ENCODE measurements at places on chromosomes 12 and 14.

- no peak for DNase-seq
Measured at GRCh38 chr12:56601503-56601902, 28.6 kb downstream of the BAZ2A start.

DNA sequence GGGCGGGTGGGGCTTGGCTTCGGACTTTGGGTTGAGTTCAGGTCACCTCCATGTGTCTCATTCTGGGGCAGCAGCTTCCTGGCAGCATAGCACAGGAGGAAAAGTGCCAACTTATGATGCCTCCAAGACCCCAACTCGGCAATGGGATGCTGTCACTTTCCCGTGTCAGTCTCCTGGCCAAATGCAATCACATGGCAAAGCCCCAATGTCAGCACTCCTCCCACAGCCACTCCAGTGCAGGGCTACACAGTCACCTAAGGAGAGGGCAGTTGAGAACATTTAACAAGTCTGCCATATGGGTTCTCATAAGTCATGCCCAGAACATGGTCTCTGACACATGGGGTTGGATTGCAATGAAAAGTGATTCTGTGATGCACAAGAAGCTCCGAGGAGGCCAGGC, 26.7 kb downstream of the ELK3 start:
- no peak for DNase-seq

- no peak for DNase-seq
Measured at GRCh38 chr12:13278249-13278787, 81.8 kb downstream of the EMP1 start.

DNA sequence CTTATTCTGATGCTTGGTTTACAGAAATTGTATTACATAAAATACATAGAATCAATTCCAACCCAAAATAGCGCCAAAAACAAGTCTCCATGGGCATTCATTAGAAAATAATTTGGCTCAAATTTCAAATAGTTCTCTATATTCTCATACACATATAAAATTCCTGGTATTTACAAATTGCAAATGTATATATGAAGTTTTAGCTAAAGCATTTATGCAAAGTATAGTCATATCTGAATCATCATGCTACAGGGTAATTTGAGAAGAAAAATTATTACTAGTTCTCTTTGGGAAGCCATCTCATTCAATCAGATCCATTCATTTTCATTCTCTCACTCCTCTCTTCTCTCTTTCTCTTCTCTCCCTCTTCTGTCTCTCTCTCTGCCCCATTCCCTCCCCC, 257.8 kb downstream of the DPF3 start:
- DNase-seq: no peak

DNA sequence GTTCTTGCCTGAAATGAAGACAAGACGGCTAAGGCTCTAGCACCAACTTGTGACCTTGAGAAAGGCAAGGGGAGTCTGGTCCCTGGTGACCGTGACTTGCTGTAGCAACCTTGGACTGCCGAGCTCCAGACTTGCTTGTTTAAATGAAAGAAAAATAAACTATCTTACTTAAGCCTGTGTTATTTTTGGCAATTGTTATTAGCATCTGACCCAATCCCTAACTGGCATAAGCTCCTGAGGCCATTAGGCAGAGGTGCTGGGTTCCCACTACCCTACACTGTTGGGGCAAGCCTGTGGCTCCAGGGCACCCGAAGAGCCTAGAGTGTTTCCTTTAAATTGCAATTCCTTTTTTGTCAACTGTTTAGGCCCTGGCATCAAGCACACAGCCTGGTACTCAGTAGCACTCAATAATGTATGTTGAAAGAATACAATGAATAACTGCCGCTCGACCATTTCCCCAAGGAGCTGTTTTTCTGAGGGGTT, 106.9 kb upstream of the HIF1A start:
- DNase-seq: no peak

DNA sequence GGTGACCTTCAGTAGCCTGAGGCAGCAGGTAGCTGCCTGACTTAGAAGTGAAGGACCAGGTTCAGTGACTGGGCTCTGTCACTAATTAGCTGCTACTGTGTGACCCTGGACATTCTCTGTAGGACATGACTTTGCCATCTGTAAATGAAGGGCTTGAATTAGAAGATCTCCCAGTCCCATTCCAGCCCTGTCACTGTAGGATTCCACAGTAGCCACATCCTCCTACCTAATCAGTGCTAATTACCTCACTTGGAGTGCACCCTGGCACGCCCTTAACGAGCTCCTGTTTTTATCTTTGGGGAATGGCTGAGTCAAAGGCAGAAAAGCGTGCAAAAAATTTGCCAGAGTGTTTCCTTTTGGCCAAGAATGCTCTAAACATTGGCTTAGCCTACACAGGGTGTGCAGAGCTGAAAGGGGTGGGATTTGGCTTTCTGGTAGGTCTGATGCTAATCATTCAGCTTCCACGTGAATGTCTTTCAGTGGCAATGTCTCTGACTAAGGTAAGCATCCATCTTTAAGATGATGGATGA, 6.8 kb downstream of the NTF3 start:
- no peak for DNase-seq

GRCh38 chr14:32003585-32003984, 73.5 kb upstream of the ARHGAP5 start:
- no peak for DNase-seq

DNA sequence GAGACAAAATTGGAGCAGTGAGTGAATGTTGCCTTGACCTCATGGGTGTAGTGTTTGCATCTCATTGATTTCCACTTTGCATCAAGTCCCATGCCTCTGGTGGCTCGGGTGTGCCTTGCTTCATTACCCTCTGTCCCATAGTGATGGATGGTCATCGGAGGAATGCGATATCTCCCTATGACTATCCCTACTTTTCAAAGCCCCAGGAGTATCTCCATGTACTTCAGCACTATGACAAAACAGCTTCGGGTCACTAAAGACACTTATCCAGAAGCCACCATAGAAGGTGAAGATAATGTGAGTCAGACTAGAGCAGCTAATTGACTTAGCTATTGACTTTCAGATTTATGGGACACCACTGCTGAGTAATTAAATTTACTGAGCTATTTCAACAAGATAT, 355.1 kb upstream of the CCDC196 start:
- no peak for DNase-seq

DNA sequence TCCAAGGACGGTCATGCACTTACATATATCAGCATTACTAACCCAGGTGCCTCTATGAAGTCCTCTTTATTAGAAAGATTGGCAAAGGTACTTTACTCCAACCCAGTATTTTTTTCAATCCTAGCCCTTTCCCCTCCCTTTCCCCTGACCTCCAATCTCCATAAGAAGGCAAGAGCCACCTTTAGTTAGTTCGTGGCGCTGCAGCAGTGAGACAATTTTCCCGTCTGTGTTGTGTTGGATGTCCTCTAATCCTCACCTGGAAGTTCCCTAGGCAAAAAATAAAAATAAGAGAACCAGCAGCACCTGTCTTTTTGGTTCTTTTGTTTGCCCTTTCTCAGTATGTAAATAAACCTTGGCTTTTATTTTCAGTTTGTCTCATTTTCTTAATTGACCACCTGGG, 439.6 kb upstream of the LRFN5 start:
- DNase-seq: peak; percentile 3

GRCh38 chr12:90299666-90300065, 591.0 kb upstream of the ATP2B1 start:
- no peak for DNase-seq

GRCh38 chr12:85466890-85467289, 186.9 kb downstream of the ALX1 start:
- no peak for DNase-seq

GRCh38 chr14:76763096-76764041, 2.1 kb downstream of the VASH1 start:
- DNase-seq: no peak

- DNase-seq: no peak
Measured at GRCh38 chr14:105508069-105508468, 17.0 kb downstream of the TEDC1 start.

DNA sequence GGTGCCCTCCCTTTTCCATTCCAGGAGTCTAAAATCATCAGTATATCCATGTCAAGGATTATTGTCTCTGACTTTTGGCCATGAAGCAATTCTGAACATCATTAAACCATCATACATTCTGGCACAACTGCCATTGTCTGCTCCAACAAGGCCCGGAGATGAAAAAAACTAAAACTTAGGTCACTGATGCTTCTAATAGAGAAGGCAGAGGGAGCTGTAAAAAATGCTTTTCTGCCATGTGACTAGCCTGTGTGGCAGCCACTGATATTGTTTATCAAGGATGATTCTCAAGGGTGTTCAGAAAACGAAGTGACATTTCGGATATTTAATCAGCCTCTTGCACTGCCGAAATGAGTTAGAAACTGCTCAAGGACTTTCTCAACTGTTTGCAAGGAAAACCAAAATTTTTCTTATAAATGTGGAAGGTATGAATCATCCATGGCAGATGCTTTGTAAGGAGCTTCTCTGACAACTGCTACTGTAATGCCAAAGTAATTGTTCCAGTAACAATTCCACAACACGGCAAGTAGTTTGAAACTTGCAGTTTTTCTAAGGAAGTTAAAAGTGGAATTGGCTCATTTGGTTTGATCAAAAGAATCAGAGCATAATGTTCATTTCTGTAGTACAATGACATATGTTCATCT, 1076.5 kb upstream of the FLRT2 start:
- DNase-seq: no peak

DNA sequence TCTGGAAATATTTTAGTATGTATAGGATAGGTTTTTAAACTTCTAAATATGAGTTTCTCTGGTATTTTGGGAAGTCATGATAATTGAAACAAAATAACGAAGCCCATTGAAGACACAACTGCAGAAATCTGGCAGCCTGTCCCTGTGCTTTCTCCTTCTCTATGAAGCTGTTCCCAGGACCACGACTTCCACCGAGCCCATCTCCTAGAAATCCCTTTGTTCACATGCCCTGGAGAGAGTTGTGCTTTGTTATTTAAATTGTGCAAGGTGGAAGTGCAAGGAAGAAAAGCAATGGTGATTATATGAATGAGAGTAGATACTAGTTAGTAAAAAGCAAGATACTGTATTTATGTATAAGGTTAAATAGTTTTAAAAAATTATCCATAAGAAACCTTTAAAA, 32.2 kb downstream of the STK38L start:
- no peak for DNase-seq

- no peak for DNase-seq
Measured at GRCh38 chr12:67710582-67710981, 62.0 kb downstream of the DYRK2 start.

DNA sequence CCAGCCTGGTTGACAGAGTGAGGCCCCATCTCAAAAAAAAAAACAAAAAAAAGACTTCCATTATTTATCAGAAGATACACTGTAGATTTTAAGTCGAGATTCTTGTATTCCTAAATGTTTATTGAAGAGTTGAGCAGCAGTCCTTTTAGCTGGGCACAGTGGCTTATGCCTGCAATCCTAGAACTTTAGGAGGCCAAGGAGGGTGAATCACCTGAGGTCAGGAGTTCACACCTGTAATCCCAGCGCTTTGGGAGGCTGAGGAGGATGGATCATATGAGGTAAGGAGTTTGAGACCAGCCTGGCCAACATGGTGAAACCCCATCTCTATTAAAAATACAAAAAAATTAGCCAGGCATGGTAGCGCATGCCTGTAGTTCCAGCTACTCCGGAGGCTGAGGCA, 57.6 kb downstream of the HEATR5A start:
- DNase-seq: no peak

DNA sequence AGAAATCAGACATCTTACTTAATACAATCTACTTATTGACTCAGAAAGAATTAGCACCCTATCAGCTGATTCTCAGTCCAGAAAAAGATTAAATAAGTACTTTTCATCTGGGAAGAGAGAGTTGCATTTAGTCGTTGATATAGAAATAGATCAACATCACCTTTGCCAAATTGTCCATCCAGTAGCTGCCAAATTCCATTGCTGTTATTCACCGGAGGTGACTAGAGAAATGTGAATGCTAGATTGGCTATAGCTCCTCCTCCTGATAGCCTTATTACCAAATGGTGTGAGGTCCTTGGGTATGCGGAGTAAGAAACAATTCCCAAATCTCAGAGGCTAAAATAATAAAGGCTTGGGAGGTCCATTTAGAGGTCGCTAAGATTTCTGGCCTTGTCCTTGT, 723.3 kb upstream of the FLRT2 start:
- no peak for DNase-seq

- no peak for DNase-seq
Measured at GRCh38 chr12:119695034-119695433, 27.1 kb downstream of the PRKAB1 start.

DNA sequence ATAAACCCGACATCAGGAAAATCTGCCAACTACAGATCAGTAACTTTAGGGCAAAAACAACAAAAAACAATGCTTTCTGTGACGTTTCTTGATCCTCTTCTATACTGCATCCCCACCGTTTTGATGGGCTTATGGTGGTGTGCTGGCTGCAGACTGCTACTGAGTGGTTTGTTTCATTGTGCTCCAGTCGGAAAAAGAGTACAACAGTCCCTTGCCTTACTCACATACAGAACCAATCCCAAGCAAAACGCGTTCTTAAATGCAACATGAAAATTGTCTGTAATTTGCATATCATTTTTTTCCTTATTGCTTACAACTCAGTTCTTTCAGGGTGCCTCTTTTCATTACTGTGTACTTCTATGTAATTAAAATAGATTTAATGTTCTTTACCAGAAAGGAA, 2.3 kb downstream of the ETV6 start:
- no peak for DNase-seq

DNA sequence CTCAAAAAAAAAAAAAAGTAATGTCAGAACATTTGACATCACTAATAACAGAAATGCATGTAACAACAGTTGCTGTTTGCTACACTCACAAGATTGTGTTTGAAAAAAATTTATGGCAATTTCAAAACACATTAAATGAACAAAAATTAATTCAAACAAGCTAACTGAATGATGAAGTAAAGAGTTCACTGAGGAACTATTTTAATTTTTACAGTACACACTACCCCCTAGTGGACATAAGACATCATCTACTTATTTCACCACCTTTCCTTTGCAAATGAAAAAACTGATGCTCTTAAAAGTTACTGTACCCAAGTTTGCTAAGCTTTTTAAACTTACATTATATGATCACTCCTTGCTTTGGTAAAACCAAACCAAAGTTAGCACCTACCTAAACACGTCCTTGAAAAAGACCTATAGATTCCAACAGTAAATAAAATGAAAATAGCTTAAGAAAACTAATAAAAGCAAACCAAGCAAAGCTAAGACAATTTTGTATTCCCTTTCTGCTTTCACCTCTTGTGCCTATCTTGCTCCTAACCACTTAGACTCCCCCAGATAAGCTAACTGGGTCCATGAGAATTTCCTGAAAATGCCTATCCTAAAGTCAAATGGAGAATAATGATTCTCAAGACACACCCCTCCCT, 22.2 kb downstream of the UBE2N start:
- DNase-seq: no peak

DNA sequence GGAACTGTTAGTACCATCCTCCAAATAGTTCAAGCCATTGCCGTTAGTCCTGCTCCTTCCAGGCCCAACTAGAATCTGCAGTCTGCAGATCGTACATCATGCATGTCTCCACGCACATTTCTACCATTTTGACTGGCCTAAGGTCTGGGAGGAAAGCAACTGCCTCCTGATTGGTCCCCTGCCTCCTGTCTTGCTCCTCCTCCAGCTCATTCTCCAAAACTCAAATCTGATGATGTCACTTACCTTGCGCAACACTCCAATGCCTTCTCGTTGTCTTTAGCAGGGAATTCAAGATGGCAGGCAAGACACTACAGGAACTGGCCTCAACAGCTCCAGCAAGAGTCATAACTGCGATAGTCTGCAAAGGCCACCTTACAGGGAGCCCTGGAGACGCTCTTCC, 9.7 kb upstream of the HCAR1 start:
- DNase-seq: no peak

- DNase-seq: no peak
Measured at GRCh38 chr14:102275866-102276265, 29.1 kb downstream of the MOK start.

GRCh38 chr14:64915797-64916196, 1.5 kb downstream of the CHURC1 start:
- DNase-seq: no peak

Data from NCI-H2029 treated with DMSO at 0.1 percent for 48 hours (cell line).